ENCODE measurements at places on chromosomes 5 and 9.

DNA sequence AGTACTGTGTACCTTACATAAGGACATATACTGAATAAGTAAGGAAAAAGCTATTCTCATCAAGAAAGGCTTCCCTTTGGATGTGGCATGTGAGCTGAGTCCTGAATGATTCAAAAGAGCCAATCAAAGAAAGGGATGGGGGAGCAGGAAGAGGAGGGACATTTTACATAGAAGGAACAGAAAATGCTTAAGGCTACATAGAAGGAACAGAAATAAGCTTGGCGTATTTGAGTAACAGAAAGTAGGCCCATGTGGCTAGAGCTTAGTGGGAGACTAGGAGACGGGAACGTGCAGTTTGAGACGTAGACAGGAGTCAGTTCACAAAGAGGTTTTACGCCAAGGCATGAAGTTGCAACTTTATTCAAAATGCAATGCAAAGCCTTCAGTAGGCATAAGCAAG is 126.3 kb downstream of the CEMIP2 start:
- DNase-seq, result no peak

GRCh38 chr5:64505769-64506566 is at the start of gene RGS7BP:
TSS of gene RGS7BP (plus strand) at chr5:64506015. CDS start at chr5:64506625, 610 bp downstream.
- DNase-seq, result peak; percentile 35

- DNase-seq, result no peak
Measured at GRCh38 chr5:143017992-143018391, 247.8 kb downstream of the ARHGAP26 start.

GRCh38 chr5:144206141-144206540 is 35.5 kb downstream of the KCTD16 start:
- no peak for DNase-seq

- DNase-seq, result no peak
Measured at GRCh38 chr5:322281-322941, 897 bp downstream of the AHRR start.

DNA sequence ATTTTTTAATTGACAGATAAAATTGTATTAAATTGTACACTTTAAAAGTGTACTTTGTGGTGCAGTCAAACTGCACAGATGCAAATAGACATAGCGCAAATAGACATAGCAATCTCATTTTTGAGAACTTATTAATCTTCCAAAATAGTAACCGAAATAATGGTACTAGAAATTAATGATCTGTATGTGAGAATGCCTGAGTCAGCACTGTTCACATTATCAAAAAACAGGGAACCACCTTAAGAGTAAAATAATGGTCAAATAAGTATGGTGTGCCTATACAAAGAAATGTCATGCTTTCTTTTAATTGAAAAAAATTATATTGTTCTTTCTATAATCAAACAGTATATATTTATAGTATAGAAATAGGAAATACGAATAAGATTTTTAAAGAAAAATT is 461.9 kb downstream of the EFNA5 start:
- no peak for DNase-seq

- DNase-seq, result no peak
Measured at GRCh38 chr5:97425511-97425910, 242.5 kb upstream of the RIOK2 start.

DNA sequence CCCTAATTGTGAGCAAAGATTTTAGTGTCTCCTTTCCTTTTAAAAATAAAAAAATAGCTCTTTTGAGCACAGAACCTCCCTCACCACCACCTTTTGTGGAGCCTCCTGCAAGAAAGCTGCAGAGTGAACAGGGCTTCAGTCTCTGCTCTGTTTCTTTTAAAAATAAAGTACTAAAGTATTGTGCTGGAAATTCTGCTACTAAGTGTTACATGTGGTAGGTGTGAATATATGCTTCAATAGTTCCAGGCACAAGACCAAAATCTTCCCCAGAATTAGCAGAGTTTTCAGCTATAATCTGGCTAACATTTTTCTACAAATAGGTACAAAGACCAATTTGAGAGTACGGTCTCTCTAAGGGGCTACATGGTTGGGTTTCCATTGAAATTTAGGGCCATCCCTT is 40.3 kb upstream of the NFIB start:
- no peak for DNase-seq

DNA sequence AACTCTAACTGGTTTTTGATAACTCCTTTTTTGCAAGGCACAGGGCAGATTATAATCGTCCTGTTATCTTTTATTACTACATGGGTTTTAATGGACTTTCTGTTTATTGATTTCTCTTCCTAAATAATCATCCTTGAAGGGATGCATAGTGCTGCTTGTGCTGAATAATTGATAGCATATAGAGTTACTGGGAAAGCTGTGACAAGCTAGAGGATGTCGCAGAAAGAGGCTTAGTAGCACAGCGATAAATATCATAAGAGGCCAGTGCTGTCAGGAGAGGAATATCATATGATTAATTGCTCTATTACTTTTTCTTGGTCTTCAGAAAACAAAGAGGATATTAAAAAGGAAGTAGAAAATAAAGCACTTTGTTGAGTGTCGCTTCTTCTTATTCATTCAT is 1007.1 kb upstream of the ACO1 start:
- no peak for DNase-seq

DNA sequence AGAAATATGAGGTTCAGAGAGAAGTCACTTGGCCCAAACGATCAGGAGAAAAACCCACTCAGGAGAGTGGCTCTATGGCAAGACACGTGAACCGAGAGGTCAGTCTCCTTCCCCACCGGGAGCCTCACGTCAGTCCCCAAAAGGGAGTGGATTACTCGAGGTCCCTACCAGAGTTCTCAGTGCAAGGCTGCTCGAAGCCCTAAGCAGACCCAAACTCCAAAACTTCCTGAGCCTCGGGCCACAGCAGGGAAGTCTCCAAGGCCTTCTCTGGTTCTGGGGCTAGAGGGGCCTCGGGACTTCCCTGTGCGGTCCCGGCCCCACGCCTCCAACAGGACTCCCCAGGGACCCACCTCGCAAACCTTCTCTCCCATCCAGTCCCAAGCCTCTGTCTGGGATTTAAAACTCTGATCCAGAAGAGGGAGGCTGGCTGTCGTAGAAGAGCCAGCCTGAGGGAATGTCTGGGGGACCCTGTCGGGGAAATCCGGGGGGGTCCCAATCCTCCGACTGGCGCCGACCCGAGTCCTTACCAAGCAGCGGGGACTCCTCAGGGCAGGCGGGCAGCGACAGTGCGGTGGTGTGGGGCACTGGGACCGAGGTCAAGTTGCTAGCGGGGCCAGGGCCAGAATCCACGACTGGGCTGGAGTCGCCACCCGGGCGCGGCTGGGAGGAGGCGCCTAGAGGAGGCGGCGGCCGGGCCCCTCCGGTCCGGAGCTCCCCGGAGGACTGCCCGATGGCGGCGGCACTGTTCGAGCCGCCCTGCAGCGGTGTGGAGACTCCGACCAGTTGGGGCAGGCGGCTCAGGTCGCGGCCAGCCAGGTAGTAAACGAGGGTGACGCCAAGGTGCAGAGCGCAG is 679 bp downstream of the B4GALT1 start:
- peak; percentile 33 for DNase-seq

GRCh38 chr5:149636861-149637246 is 55.6 kb downstream of the ARHGEF37 start:
- DNase-seq, result peak; percentile 34

DNA sequence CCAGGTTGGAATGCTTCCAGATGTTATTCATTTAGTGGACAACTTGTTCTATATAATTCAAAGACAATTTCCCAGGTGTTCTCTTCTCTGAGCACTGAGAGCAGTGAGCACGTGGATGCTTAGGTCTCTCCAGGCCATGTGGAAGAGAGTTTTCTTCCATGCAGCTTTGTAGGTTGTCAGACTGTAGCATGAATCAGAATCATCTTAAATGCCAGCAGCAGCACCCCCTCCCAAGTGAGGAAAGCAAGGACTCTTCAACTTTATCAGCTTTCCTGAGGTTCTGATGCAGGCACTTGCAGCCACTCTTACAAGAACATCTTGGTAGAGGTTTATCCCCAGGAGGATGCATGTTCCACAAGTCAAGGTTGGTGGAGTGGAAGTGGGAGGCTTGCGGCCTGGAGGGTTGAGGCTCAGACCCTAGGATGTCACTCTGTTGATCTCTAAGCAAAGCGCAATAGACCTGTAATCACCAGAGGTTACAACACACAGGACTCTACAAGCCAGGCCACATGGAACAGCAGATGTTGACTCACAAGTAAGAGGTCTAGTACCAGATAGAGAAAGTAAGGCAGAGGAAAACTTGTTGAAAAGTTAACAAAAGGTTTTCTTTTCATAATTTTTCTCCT is 47.7 kb downstream of the UGCG start:
- DNase-seq, result no peak

- no peak for DNase-seq
Measured at GRCh38 chr5:38579105-38579504, 22.7 kb upstream of the LIFR start.

- no peak for DNase-seq
Measured at GRCh38 chr5:105168806-105169205, 1606.2 kb upstream of the NUDT12 start.

DNA sequence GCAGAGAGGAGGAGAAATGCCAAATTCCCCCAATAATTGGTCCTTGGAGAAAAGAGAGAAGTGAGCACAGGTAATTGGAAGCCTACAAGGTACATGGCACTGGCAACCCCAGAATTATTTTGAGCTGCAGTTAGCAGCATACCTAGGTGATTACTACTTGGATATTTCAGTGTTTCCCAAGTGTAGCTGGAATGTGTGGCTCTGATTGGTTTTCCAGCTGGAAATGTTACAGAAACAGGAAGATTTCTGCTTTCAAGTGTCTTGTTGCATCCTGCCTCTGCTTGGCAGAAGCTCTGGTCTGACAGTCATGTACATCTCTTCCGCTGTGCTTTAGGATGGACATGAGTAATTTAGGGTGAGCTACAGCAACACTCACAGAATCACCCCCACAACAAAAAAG is 262.1 kb downstream of the ENC1 start:
- DNase-seq, result no peak

- DNase-seq, result no peak
Measured at GRCh38 chr5:149129181-149129580, 12.1 kb upstream of the ABLIM3 start.

DNA sequence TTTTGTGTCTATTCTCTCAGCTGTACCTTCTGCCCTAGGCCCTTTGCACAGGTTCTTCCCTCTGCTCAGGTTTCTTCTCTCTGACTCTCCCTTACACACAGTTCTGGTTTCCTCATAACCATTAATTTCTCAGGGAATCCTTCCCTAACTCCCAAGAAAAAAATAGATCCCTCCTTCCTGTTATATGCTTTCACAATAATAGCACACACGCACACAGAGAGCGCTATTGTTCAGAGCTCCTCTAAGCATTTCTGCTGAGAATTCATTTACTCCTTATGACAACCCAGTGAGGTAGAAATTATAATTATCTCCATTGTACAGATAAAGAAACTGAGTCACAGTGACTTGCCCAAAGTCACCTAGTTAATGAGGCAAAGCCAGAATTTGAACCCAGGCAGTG is 1.7 kb upstream of the TCOF1 start:
- DNase-seq, result no peak

- DNase-seq, result no peak
Measured at GRCh38 chr5:150645070-150645700, 4.7 kb downstream of the SYNPO start.

GRCh38 chr9:133876144-133876543 is 116.0 kb downstream of the VAV2 start:
- no peak for DNase-seq

DNA sequence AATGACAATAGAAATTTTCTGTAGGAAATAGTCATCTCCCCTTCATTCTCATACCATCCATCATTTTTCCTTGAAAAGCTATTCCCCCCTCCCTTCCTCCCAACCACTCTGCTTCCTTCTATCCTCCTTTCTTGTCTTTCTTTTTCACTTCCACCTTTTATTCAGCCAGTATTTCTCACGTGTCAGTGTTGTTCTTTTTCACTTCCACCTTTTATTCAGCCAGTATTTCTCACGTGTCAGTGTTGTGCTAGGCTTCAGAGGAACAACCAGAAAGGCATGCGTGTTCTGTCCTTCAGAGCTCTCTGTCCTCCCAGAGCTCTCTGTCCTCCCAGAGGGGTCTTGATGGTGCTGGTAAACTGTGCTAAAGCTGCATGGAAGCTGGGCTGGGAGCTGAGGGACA is 419.6 kb downstream of the GADD45G start:
- no peak for DNase-seq

DNA sequence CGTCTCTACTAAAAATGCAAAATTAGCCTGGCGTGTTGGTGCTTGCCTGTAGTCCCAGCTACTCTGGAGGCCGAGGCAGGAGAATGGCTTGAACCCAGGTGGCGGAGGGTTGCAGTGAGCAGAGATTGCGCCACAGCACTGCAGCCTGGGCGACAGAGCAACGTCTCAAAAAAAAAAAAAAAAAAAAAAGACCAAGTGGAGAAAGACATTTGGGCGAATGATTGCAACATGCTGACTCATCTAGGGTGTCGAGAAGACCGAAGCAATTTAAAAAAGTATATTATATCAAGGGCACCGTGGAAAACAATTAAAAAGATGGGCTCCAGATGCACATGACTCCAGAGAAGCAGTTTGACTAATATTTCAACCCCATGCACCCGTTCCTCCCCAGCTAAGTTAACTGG is 9.2 kb downstream of the KLF4 start:
- no peak for DNase-seq

DNA sequence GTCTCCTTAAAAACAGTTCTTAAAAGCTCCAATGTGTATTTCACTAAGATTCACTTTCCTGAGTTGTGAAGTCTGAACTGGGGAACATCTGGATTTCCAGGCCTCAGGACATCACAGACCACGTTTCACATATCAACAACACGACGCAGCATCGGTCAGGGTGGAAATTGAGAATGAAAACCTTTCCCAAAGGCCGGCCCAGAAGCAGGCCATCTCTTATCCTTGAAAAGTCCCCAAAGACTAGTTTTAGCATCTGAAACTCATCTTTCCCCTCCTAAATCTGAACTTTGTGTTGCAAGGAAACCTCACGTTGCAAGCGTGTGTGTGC is 96.4 kb upstream of the COL5A1 start:
- DNase-seq, result no peak

GRCh38 chr5:10685115-10685521 is 75.9 kb downstream of the DAP start:
- DNase-seq, result no peak

DNA sequence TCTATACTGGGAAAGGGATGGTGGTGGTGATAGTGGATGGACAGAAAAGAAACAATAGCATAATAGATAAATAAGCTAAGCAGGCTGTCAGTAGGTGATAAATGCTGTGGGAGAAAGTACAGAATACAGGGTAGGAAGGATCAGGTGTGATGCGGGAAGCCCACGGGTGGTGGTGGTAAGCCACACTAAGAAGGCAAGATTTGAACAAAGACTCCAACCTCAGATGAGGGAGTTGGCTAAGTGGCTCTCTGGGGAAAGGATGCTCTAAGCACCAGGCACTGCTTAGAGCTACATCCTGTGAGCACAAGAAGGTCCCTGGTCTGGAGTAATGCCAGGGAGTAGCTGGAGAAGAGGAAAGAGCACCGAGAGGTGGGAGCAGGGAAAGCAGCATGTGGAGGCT is 151.6 kb upstream of the KLF9 start:
- DNase-seq, result no peak

DNA sequence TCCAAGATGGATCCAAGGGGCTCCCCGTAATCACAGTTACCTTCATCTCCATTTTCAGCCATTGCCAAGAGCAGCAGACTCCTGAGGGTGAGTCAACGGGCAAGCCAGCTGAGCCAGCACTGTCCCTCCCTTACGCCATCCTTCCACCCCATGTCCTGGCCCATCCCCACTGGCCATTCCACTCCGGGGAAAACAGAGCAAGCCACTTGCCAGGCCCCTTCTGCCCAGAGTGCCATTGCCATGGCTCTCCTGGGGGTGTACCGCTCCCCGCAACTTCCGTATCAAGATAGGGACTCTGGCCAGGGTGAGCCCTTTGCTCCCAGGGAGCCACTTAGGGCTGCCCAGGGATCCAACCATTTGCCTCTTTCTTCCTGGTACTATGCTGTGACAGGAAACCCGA is 48.9 kb upstream of the CDKN2AIPNL start:
- no peak for DNase-seq

GRCh38 chr5:172926796-172927195 is 32.4 kb upstream of the RPL26L1 start:
- DNase-seq, result no peak

All from NCI-H526 treated with DMSO at 0.1 percent for 48 hours (cell line).